Adipocyte (in vitro differentiated cells): ENCODE measurements at places on chromosomes 1 and 21.

GRCh38 chr1:40564913-40565312, 33.5 kb downstream of the ZNF684 start:
- no peak for DNase-seq

DNA sequence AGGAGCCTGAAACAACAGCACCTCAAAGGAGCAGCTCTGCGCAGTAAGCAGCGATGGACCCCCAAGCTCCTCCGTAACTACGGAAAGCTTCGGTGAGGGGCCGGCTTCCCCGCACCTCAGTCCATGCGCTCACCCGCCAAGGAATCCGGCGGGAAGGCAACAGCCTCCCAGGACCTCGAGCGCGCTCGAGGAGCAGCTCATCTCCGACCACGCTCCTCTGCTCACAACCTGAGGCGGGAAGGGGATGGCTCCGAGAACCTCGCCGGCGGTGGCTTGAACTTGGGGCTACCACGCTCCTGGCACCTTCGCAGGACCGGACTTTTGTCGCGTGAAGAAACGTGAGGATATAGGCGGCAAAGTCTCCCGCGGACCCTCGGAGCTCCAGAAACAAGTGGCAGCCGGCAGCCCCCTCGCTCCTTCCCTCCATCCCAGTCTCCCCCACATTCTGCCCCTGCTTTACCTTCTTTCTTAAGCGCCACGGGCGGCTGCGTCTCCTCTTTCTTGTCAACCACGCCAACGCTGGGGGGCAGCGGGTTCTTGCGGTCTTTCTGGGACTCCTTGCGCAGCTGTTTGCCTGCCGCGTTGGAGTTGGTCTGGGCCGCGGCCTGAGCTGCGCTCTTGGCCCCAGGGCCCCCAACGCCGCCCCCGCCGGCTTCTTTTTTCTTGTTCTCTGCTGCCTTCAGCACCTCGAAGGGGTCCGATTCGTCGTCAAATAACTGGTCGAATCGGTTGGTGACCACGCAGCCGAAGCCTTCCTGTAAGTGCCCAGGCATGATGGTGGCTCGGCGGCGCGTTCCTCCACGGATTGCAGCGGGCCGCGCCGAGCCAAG, 459 bp downstream of the SERBP1 start:
- DNase-seq: peak; percentile 66

DNA sequence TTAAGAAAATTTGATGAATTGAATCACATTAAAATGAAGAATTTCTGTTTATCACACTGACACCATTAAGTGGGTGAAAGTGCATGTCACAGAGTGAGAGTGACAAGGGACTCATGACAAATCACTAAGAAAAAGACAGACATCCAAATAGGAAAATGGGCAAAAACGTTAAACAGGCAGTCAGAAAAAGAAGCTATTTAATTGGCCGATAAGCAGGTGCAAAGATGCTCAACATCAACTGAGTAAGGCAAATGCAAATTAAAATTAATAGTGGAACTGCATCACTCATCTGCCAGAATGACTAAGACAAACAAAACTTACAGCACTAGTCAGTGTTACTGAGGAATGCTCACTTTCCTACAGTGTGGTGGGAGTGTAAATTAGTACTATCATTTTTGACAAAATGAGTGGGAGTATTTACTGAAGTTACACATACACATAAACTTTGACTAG, 39.2 kb upstream of the RUNX1 start:
- DNase-seq: peak; percentile 16

DNA sequence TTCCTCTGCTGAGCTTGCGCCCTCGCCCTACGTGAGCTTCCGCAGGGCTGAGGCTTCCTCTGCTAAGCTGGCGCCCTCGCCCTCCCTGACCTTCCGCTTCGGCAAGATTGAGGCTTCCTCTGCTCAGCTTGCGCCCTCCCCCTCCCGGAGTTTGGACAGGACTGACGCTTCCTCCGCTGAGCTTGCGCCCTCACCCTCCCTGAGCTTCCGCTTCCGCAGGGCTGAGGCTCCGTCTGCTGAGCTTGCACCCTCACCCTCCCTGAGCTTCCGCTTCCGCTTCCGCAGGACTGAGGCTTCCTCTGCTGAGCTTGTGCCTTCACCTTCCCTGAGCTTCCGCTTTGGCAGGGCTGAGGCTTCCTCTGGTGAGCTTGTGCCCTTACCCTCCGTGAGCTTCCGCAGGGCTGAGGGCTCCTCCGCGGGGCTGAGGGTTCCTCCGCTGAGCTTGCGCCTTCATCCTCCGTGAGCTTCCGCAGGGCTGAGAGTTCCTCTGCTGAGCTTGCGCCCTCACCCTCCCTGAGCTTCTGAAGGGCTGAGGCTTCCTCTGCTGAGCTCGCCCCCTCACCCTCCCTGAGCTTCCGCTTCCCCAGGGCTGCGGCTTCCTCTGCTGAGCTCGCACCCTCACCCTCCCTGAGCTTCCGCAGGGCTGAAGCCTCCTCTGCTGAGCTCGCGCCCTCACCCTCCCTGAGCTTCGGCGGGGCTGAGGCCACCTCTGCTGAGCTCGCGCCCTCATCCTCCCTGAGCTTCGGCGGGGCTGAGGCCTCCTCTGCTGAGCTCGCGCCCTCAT, 753.6 kb upstream of the TPTE start:
- DNase-seq: no peak

DNA sequence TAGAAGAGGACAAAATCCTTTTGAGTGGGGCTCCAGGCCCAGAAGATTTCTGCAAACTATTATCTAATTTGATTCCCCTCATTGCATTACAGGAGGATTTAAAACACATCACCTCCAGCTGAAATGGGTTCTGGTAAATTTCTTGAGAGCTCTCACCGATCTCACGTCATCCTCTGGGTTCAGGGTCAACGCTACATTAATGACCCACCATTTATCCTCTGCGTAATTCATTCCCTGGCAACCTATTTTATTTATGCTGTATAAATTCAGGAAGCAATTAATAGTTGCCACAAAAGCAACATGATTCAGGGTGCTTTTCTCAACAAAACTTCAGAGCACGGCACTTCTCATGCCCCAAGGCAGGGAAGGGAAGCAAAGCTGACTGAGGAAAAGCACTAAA, 38.9 kb downstream of the LMX1A start:
- no peak for DNase-seq

DNA sequence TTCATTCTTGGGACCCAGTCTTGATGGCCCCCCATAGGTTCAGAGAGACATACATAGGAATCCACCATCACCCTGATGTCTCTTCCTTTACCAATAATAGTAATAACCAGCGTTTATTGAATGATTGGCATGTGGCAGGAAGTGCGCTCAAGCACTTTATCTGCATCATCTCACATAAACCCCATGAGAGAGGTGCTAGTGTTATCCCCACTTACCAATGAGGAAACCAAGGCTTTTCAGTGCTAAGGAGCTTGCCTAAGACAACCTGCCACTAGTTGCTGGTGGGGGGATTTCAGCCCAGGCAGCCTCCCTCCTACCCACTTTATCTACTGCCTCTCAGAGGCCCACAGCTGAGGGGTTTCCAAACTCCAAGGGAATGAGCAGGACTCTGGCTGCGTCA, 7.7 kb downstream of the LGR6 start:
- no peak for DNase-seq

DNA sequence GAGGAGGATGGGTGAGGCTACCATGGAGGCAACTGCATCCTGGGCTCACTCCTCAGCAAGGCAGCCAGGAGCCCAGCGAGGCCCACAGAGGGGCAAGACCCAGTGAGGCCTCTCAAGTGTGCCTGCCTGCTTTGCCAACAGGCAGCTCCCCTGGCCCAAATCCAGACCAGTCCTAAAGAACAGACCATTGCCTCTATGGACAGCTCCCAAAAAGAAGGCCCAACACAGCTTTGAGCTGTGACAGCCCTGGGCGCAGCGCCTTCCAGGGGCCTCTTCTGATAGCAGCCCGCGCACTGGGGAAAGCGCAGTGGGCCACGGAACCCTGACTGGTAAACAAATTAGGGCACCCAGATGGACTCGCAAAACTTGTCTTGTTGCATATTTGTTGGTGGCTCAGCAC, 25.5 kb downstream of the C1orf198 start:
- no peak for DNase-seq

DNA sequence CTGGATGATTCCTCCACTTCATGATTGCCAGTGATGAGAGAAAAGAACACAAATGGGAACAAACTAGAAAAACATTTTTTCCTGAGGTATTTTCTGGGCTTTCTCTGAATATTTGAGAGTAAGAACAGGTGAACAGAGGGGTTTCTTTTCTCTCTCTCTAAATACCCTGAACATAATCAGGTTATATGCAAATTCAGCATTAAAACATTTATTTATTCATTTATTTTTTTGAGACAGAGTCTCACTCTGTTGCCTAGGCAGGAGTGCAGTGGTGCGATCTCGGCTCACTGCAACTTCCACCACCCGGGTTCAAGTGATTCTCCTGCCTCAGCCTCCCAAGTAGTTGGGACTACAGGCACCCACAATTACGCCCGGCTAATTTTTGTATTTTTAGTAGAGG, 5.8 kb upstream of the LEFTY2 start:
- DNase-seq: no peak

- DNase-seq: peak; percentile 92
These were observed 492.6 kb downstream of the KCNT2 start for GRCh38 chr1:196115646-196116045.

DNA sequence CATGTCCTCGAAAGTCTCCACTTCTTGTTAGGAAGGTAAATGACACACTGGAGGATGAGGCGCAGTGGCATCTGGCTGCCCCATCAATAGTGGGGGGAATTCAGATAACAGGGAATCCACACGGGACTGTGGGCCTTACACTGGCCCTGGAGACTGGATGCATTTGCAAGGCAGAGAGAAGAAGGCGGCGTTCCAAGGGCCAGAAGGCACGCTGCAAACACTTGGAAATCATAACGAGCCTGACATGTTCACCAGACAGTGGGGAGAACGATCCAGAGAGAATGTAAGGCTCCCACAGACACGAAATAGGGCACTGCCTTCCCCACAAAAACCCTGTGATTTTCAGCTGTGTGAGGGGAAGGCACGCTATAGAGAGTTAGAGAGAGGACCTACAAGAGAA, 70.5 kb downstream of the PGBD5 start:
- no peak for DNase-seq

- DNase-seq: no peak
These were observed 7.0 kb downstream of the NPHP4 start for GRCh38 chr1:5985250-5985649.

- DNase-seq: peak; percentile 67
These were observed 19.4 kb upstream of the ZNF281 start for GRCh38 chr1:200429221-200429751.

- peak; percentile 69 for DNase-seq
These were observed 85.9 kb downstream of the TCP10L start for GRCh38 chr21:32499249-32500055.

DNA sequence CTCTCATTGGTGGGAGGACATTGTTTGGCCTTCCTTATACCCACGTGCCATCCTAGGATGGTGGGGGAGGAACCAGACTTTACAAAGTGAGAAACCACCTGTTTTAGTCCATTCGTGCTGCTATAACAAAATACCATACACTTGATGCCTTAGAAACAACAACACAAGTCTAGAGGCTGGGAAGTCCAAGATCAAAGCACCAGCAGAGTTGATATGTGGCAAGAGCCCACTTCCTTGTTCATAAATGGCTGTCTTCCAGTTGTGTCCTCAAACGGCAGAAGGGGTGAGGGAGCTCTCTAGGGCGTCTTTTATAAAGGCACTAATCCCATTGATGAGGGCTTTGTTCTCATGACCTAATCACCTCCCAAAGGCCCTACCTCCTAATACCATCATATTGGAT, 31.1 kb downstream of the CAPN8 start:
- no peak for DNase-seq

- peak; percentile 46 for DNase-seq
These were observed 92.8 kb downstream of the PIK3R3 start for GRCh38 chr1:46039571-46040052.

DNA sequence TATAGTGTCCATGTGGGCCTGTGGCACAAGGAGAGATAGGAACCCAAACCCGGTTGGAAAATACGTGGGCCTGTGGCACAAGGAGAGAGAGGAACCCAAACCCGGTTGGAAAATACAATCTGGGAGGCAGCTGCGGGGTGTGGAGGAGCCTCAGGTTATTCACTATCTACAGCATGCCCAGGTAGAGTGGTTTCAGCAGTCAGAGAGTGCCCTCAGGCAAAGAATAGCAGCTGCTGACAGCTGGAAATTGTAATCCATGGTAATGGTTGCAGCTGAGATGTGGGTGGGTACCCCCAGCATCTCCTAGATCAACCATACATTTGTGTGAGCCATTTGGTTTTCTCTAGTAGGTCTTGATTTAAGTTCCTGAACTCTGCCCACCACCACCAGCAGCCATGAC, 25.8 kb upstream of the MGST3 start:
- no peak for DNase-seq

DNA sequence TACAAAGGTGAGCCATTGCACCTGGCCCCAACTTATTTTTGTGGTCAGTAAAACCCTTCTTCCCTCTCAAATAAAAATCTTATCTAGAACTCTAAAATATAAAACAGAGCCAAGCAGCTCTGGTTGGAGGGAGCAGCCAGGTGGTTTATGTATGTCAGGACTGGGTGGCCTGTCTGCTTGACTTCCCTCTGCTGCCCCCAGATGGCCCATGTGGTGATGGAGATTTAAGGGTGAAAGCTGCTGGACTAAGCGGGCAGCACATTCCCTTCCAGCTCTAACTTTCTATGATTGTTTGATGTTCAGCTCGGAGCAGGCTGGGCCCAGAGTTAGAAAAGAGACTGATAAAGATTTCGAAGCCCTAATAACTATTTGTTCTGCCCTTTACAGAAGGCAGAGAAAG, 11.9 kb upstream of the PAQR6 start:
- DNase-seq: no peak

GRCh38 chr1:1889847-1890505, 911 bp downstream of the GNB1 start:
- peak; percentile 73 for DNase-seq

- DNase-seq: peak; percentile 92
These were observed 324.2 kb downstream of the HLX start for GRCh38 chr1:221203224-221204054.

- DNase-seq: peak; percentile 48
These were observed 46.9 kb downstream of the GIPC2 start for GRCh38 chr1:78092643-78093042.

GRCh38 chr21:43272591-43272990, 103.8 kb downstream of the CRYAA start:
- DNase-seq: no peak

DNA sequence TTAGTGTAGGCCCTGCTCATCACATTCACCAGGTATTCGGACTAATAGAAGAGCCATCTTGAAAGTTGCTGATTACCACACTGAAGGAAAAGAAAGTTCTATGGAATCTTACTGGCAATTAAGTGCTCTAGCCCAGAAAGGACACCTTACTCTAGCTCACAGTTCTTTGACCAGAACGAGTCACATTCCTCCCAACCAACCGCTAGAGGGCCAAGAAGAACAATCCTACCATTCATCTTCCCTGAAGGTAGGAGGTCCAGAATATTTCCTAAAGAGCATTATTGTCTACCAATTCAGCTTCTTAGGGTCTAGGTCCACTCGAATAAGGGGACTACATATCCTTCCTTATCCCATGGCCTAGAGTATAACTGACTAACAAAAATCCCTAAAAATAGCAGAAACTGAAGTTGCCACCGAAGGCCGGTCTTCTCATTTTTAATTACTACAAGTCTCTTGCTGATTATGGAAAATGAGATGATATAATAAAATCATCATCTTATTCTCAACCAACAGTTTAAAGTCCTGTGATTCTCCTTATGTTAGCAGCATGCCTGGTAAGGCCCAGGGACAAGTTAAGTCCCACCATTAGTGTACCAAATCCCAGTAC, 2.7 kb upstream of the FMO1 start:
- peak; percentile 75 for DNase-seq

GRCh38 chr1:53705446-53706096, 33.4 kb downstream of the GLIS1 start:
- DNase-seq: no peak

GRCh38 chr1:66521721-66522365, 12.1 kb upstream of the SGIP1 start:
- peak; percentile 85 for DNase-seq

- no peak for DNase-seq
These were observed 34.0 kb upstream of the RAP1A start for GRCh38 chr1:111585447-111586086.
